ENCODE measurements at places on chromosomes 2 and 18.
A peak's percentile ranks its signal among the peaks of the same experiment; 100 is the strongest.

DNA sequence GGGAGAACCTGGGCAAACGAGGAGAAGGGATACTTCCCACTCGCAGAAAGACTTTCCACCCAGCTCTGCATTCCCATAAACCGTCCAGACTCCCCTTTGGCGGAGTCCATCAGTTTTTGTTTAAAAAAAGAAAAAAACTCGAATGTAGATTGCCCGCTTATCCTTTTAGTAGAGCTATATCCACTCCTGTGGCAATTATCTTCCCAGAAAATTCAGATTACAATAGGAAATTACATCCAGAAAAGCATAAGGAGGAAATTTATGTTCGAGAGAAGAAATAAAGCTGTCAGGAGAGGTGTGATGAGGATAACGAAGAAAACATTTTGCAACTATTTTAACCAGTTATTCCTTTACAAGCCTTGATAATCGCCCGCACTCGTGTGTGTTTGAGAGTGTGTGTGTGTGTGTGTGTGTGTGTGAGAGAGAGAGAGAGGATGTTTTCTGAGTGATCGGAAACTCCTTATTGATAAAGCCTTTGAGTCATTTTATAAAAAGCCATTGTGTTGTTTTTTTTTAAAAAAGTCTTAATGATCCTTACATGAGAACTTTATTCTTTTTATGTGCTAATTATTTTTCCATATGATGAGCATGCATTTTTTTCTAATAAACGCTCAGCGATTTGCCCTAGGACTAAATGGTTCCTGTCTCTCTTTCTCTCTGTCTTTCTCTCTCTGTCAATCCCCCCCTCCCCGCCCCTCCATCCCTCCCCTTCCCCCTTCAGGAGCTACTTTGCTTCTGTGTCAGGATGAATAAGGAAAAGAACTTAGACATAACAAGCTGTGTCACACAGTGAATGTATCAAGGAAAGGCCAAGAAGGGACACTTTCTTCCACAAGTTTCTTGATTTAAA, 1.1 kb upstream of the PPP3R1 start:
- peak; percentile 60 for DNase-seq

GRCh38 chr2:180124273-180125139, 117.4 kb upstream of the CWC22 start:
- peak; percentile 58 for DNase-seq

- DNase-seq = no peak
Observed at GRCh38 chr18:63135101-63135500, 184.5 kb downstream of the BCL2 start.

DNA sequence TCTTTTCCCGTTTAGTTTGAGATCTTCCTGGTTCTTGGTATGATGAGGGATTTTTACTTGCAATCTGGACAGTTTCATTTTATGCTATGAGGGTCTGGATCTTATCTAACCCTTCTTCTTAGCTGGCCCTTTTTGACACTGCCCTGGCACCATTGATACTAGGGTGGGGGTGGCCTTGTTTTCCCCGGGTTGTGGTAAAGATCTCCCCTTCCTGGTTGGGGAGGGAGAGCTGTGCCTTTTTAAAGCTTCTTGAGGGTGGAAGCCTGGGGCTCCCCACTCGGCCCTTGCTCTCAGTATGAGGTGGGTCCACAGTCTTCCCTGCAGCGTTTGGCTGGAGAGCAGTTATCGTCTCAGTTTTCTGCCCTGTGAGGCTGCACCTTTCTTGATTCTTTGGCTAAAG, 66.1 kb downstream of the ASB1 start:
- DNase-seq = no peak

GRCh38 chr2:215888680-215889079, 124.7 kb downstream of the MREG start:
- DNase-seq = no peak

DNA sequence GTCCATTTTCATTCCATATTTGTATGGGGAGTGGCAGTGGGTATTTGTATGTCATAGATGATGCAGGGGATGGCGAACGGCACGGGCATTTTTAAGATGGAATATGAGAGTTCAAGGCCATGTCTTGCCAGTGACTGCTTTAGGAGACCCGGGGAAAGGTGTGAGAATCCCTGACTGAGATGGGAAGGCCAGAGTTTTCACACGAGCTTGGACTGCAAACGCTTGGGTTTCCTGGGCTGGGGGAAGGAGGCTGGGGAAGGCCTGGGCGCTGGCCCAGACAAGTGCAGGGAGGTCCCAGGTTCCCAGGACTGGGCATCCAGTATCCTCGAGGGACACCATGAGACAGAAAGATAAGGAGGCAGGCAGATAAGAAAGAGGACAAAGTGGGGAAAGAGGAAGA, 35.2 kb downstream of the CNGA3 start:
- DNase-seq = no peak

GRCh38 chr18:44680273-44681075, at the start of gene SETBP1:
Gene SETBP1, plus strand, starts transcription at chr18:44680888. Its CDS starts 20,459 bp downstream, at chr18:44701347.
- peak; percentile 25 for DNase-seq

DNA sequence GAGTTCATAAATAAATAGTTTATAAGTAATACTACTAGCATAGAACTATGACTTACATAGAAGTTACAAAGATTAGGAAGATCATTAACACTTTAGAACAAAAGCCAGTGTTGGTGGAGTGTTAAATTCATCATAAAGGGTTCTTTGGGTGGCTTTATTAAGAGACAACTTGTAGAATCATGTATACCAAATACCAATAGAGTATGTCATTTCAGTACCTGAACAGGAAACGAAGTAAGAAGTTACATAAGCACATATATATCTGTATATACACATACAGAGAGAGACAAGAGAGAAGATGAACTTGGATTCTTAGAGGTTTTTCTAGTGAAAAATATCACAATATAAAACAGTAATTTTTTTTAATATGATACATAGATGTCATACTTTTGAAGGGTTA, 82.5 kb upstream of the OTX1 start:
- DNase-seq = no peak

DNA sequence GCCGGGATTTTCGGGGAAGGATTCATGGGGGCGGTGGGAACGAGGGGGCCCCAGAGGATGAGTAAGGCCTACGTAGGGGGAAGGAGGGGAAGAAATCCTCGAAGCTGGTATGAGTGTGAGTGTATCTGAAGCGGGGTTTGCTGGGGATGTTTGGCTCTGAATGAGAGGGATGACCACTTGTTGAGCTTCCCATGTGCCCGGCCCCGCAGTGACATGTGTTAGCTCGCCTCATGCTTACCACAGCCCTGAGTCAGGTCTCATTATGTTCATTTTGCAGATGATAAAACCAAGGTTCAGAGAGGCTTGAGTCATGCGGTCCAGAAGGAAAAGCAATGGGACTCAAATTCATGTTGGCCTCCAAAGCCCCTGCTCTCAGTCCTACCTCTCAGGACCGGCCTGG, 214.7 kb downstream of the BCL2 start:
- DNase-seq = no peak

DNA sequence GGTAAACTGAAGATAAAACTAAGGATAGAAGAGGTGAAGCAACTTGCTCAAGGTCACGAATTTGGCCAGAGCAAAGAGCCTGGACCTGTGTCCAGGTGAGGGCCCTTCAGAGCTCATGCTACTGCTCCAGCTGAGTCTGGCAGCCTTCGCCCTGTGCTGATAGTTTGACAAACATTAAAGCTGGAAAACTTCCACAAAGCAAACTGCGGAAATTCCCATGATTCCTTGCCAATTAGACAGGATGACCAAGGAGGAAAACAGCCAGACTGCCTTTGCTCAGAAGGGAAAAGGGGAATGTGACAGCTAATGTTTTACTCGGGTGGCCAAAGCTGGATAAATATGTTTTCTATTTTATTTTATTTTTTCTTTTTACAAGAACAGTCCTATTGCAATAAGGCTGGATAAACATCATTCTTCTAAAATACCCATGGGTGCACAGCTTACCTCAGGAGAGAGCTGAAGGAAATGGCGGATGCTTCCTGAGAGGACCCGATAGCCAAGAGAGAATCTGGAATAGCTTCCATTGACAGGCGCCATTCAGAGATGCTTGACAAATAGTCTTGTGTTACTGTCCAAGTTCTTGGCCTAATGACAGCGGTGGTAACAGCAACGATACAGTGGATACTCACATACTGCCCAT, 5.3 kb upstream of the CTAGE1 start:
- no peak for DNase-seq

GRCh38 chr2:147689220-147689909, 155.5 kb upstream of the ACVR2A start:
- peak; percentile 3 for DNase-seq

- DNase-seq = peak; percentile 58
Observed at GRCh38 chr2:128273469-128274081, 45.1 kb downstream of the HS6ST1 start.

- DNase-seq = no peak
Observed at GRCh38 chr2:66794070-66794469, 359.1 kb downstream of the MEIS1 start.

DNA sequence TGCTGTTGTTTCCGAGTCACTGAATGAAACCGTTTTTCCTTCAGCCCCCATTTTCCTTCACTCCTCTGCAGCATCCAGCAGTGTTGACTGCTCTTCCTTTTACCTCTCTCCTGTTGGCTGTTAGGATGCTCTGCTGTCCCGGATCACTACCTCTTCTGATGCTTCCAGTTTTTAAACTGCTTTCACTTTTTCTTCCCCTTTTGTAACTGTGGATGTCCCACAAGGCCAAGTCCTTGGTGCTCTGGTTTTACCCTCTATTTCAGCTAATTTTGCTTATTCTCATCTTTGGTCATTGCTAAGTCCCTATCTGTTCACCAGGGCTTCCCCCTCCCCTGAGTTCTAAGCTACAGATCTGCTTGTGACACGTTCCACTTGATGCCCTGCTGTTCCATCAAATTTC, 39.4 kb upstream of the MAP4K3 start:
- DNase-seq = no peak

GRCh38 chr2:65778137-65778536, 345.7 kb upstream of the SPRED2 start:
- no peak for DNase-seq

DNA sequence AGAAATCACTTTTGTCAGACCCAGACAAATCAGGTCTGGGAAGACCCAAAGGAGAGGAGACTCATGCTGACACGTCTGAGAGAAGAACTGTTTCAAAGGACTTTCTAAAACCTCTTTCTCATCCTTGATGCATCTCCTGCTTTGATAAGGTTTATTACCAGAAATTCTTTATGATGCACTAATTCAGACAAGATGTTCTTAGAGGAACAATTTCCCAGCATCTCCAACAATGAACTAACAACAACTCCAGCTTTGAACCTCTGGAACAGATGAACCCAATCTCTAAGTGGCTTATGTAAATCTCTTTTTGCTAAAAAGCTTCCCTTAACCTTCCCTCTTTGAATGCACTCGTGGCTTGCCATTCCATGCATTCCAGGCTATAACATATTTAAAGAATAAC, 15.9 kb upstream of the SERPINB11 start:
- DNase-seq = no peak

DNA sequence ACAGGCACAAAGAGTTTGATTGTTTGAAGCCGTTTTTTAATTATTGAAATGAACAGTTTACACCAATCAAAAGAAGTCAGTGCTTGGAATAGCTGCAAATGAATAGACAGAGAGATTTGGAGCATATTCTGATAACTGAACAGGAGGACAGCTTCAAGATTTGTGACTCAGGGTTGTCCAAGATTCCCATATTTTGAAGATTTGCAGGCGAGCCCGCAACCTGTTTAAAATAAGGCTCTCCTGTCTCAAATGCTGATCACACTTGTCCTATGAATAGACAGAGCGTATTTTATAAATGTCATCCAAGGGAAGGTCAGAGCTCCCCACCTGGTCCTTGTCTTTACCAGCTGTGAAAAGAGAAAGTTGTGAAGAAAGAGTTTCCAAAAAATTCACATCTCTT, 198.7 kb downstream of the RNF144A start:
- DNase-seq = no peak

DNA sequence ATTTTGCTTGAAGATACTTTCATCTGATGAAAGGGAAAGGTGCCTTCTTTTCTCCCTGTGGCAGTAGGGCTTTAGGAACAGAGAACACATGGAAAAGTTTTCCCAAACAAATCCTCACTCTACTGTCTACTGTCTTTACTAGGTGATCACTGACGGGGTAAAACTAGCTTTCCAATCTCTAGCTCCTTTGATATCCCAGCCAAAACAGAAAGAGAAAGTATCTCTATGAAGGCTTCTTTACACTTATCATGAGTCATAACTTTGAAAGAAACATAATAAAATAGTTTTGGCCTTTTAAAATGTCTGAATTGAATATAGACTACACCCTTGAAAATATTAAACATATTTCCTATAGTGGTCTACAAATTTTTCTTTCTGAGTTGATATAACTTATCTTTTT, 214.5 kb downstream of the DSEL start:
- DNase-seq = peak; percentile 12

DNA sequence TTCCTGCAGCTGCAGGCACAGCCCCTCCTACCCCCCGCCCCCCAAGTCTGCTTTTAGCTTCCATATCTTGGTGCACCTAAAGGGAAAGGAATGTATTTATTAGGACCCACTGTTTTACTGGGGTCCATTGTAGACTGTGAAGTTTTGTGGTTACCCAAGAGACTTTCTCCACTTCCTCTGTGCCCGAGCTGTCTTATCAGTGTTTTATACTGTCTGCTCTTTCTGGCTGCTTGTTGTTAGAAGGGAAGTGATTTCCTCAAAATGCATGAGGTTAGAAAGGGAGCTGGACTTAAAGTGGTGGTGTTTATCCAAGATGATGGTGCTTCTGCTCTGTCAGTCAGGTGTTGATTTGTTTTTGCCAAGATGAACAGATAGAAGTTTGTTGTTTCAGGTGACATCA, 85.0 kb downstream of the PTH2R start:
- DNase-seq = no peak

DNA sequence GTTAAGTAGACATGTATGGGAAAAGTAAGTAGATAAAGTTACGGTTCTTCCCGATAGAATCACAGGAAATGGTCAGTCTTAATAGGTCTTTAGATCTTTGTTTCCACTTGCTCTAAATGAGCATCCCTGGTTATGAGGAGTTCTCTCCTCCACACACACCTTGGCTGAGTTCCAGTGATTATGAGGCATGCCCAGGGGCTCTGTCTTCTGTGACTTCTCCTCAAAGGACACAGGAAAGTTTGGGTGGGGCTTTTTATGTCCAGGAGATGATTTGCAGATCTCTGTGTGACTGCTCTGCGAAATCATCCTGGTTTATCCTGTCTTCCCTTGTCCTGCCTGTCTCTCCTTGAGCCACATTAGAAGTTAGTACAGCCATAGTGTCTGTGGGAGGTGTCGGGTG, 83.9 kb upstream of the EML6 start:
- no peak for DNase-seq

- no peak for DNase-seq
Observed at GRCh38 chr2:28499282-28499681, 3.4 kb downstream of the PLB1 start.

DNA sequence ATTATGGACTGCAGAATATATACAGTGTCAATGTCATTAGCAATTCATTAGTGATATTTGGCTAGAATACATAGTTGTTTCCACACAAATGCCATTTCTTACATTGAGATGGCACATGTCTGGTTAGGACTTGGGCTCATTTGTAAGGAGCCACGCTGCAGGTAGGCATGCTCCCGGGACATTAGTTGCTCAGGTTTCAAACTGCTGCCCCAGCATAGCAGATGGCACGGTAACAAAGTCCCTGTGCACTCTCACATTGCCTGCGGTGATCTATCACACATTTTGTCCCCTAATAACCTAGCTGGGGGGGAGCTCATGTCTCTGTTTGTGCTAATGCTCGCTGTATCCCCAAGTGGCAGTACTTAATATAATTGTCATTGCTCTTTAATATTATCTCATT, 185.1 kb downstream of the NEDD4L start:
- DNase-seq = no peak

GRCh38 chr2:239873656-239874635, 151.2 kb downstream of the NDUFA10 start:
- no peak for DNase-seq

Measured in CD4-positive, alpha-beta T cell treated with Interleukin-10 for 1 hour (primary cell).